ENCODE measurements at places on chromosomes 16 and 17. TPM values are rescaled to one million over a fixed set of nuclear protein-coding genes. Genes with fewer than 3 reads are reported as not detected.

PIK3R6 gene
- 4.9 TPM for polyA plus RNA-seq

DNA sequence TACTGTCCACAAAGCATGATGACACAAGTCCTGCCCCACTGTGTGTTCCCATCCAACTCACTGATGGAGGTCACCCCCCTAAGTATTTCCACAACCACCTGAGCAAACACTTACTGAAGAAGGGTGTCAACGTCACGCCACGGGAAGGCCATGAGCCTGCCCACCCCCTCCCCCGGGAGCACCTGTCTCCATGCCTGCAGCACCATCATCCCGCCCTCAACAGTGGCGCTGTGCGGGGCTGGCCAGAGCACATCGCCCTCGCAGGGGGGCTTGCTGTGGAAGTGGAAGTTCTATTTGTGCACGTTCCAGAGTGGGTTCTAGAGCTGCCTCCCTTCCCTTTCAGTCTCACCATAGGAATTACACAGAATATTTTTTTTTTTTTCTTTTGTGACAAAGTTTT, 4.3 kb upstream of the MBTPS1 start:
- no peak for DNase-seq

SMPD3 gene
- 0.91 TPM for polyA plus RNA-seq

GRCh38 chr16:53745753-53746266, 41.9 kb downstream of the FTO start:
- no peak for DNase-seq

GRCh38 chr17:12046786-12047185, 26.1 kb downstream of the MAP2K4 start:
- DNase-seq: no peak

PIK3R5 gene
- 1.5 TPM for polyA plus RNA-seq

DNA sequence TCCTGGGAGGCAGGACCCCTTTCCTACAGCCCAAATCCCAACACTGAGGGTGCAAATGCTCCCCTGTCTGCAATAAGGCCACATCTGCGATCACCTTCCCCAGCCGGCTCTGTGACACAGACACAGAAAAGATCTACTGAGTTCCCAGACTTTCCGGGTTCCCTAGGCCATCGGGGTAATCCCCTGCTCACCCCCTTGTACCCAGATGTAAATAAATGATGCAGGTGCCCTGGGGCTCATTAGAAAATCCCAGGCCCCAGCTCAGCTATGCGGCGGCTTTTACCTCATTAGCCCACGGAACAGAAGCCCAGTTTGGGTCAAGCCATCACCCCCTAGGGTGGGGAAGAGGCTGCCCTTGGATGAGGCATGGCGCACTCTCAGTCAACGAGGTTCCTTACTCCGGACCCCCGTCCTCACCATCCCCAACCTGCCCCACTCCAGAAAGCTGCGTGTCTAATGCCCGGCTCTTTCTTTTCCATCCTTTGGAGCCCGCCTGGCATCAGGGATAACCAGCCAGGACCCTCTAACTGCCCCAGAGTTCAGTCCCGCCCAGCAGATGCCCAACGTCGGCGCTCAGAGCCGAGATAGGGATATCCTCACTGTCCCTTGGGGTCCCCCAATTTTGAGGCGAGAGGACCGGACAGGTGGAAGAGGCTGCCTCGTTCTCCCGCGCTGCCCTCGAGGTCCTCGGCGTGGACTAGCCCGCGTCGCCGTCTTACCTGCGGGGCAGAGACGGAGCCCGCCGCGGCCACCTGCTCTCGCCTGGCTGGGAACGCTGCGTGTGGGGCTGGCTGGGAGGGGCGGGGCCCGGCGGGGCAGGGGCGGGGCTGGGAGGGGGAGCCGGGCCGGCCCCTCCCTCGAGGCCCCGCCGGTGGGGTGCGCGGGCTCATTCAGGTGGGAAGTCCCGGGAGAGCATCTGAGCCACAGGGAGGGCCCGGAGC, at the start of gene ZNF385C:
ZNF385C (minus strand) TSS at position 783 of the 941 bp plus-strand sequence. CDS start 35,417 bp downstream, outside the sequence.
- no peak for DNase-seq
